ENCODE measurements at places on chromosomes 13 and 19. TPM values are rescaled to one million over a fixed set of nuclear protein-coding genes. Genes with fewer than 3 reads are reported as not detected.

The ZIM2 gene
- not detected for total RNA-seq

The PLA2G4C gene
- total RNA-seq, result 4.6 TPM

The NALCN gene
- total RNA-seq, result 6.0 TPM

DNA sequence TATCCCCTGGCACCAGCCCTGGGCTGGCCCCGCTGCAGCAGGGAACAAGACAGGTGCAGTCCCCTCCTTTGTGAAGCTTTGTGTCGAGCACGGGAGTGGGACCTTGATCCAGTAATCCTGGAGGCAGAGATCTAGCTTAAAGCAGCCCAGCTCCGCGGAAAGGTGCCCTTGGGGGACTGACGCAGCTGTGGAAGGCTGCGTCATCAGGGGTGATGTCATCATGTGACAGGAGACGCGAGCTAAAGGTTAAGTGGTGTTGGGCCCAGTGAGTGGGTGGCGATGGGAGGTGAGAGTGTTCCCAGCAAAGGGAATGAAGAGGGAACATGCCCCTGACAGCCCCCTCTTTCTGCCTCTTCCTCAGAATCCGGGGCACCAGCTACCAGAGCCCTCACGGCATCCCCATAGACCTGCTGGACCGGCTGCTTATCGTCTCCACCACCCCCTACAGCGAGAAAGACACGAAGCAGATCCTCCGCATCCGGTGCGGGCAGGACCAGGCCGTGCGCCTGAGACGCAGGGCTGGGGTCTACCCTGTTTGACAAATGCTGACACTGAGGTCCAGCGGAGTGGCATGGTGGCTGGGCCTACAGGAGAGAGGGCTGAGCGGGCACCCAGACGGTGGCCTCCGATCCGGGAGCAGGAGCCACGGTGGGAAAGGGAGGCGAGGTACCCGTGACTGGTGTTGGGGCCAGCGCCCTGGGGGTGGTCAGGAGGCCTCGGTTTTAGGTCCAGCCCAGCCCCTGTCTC lies 2.6 kb downstream of the LHB start:
- no peaks in the 10 kb centered on the region for H3K36me3 ChIP-seq
- no peak for DNase-seq
- H3K27ac ChIP-seq, result no peak overlapping the region
- no peaks in the 10 kb centered on the region for H3K27me3 ChIP-seq
- H3K4me1 ChIP-seq, result no peaks in the 10 kb centered on the region

GRCh38 chr19:47247308-47247990 lies 8.9 kb upstream of the CCDC9 start:
- peak; percentile 79 for DNase-seq
- H3K27me3 ChIP-seq, result no peaks in the 10 kb centered on the region

- DNase-seq, result no peak
- peaks cover 18% of the 10 kb centered on the region for H3K4me1 ChIP-seq
- H3K27ac ChIP-seq, result no peak overlapping the region
- no peaks in the 10 kb centered on the region for H3K27me3 ChIP-seq
Observed at GRCh38 chr13:30844548-30845296, 61.3 kb upstream of the MEDAG start.

- no peaks in the 10 kb centered on the region for H3K36me3 ChIP-seq
- no peak overlapping the region for H3K4me3 ChIP-seq
- no peak for DNase-seq
- peak overlapping the region; percentile 85 for H3K27ac ChIP-seq
- peaks cover 48% of the 10 kb centered on the region for H3K4me1 ChIP-seq
- no peaks in the 10 kb centered on the region for H3K27me3 ChIP-seq
Observed at GRCh38 chr13:24267801-24268200, 41.6 kb upstream of the C1QTNF9 start.

- DNase-seq, result no peak
- no peak overlapping the region for H3K4me3 ChIP-seq
- no peaks in the 10 kb centered on the region for H3K27me3 ChIP-seq
- no peak overlapping the region for H3K27ac ChIP-seq
Observed at GRCh38 chr19:7744199-7744786, 3.0 kb downstream of the CD209 start.
